ENCODE measurements at places on chromosomes 7 and 10. TPM values are rescaled to one million over a fixed set of nuclear protein-coding genes. Genes with fewer than 3 reads are reported as not detected.

The C10orf67 gene
- 0.18 TPM for total RNA-seq

The NUDT13 gene
- 2.7 TPM for total RNA-seq

The NACAD gene
- 0.10 TPM for total RNA-seq

The OR6V1 gene
- total RNA-seq: not detected

The SPAM1 gene
- not detected for total RNA-seq

The GHRHR gene
- not detected for total RNA-seq
